Adipose tissue (tissue), 3 donors: ENCODE measurements at places on chromosomes 1 and 21. TPM values are rescaled to one million over a fixed set of nuclear protein-coding genes. Genes with fewer than 3 reads are reported as not detected.

The CR1L gene
- not detected for polyA plus RNA-seq

The LCK gene
- polyA plus RNA-seq: 3.3 TPM

The CRB1 gene
- not detected for polyA plus RNA-seq

The KCNA3 gene
- polyA plus RNA-seq: 0.36 TPM

The RGS16 gene
- polyA plus RNA-seq: 38.5 TPM

The SLC25A34 gene
- 4.2 TPM for polyA plus RNA-seq

The GPR52 gene
- not detected for polyA plus RNA-seq

The REG4 gene
- 0.12 TPM for polyA plus RNA-seq

The ETV3L gene
- polyA plus RNA-seq: not detected
